ENCODE measurements at places on chromosomes 2 and 18.

- DNase-seq = no peak
Observed at GRCh38 chr18:39667905-39668304, 2102.3 kb upstream of the CELF4 start.

DNA sequence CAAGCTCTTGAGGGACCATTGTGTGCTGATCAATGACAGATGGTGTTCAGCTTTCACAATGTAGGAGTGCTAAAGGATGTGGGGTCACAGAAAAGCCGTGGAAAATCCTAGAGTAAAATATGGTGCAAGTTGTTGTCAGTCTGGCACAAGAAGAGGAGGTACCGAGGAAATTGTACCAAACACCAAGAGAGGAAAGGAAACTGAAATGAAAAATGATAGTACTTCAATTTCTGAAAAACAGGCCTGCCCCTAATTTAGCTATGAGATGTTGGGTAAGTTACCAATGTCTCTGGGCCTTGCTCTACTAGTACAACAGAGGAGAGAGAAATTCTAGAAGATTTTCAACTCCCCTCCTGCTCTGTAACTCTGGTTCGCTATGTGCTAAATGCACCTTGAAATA, 78.8 kb upstream of the PELI1 start:
- no peak for DNase-seq

- no peak for DNase-seq
Observed at GRCh38 chr2:27083410-27084296, 2.9 kb upstream of the KHK start.

DNA sequence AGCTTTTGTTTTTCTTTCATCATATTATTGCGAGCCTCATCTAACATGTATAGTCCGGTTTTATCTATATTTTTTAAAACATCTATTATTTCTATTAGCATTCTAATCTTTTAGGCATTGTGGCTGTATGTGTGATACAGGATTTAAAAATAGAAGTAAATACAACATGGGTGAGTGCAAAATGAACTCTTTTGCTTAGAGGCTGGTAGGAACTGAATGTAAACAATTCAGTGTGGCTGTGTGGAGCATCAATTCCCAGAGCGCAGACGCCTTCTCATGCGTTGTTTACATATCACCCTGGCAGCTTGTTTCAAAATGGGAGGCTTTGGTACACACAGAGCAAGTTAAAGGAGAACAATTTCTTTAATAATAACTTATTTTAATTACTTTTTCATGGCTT, 836 bp downstream of the DTNA start:
- DNase-seq = no peak

DNA sequence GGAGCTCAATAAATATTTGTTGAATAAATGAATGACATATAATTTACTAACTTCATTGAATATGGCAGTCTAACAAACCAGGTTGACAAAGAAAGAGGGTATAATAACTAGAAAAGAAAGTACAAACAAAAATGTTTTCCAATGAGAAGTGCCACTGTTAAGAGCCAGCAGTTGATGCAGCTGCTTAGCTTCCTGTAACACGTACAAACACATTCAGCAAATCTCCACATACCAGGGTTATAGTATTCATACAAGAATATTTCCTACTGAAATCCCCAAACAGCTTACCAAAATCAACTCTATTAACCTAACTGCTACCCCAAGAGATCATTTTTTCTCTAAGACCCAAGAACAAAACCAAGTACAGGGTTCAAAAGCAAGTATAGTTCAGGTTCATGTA, 77.7 kb downstream of the THADA start:
- no peak for DNase-seq

GRCh38 chr2:56167616-56168562, 15.9 kb upstream of the CCDC85A start:
- no peak for DNase-seq
